ENCODE measurements at places on chromosomes 1 and 21. TPM values are rescaled to one million over a fixed set of nuclear protein-coding genes. Genes with fewer than 3 reads are reported as not detected.
A peak's percentile ranks its signal among the peaks of the same experiment; 100 is the strongest.

DNA sequence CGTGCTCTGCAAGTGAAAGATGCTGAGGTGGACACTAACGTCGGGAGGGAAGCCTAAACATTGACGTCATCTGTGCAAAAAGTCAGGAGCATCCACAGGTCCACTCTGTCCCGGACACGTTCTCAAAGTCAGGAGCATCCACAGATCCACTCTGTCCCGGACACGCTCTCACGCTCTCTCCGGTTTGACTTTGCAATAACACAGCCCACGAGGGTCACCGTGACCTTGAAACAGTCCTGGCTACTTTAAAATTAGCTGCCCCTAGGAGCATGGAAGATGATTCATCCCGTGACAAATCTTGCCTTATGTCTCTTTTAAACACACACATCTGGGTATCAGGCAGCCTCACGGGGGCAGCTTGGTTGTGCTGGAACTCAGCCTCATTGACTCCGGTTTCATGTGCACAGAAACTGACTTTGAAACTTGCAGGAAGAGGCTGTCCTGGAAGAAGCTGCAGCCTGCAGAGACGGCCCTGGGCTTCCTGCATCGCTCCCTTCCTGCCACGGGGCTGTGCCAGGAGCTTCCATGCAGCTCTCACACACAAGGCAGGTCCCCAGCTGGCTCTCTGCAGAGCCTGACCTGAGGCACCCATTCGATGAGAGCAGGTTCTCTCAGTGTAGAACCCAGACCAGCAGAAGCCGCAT is 18.1 kb upstream of the COL18A1 start:
- peak overlapping the region; percentile 86 for H3K27ac ChIP-seq
- no peaks in the 10 kb centered on the region for H3K36me3 ChIP-seq
- H3K4me1 ChIP-seq: peaks cover 24% of the 10 kb centered on the region
- peaks cover 4% of the 10 kb centered on the region for H3K27me3 ChIP-seq

- H3K36me3 ChIP-seq: no peaks in the 10 kb centered on the region
- no peaks in the 10 kb centered on the region for H3K4me1 ChIP-seq
- H3K27ac ChIP-seq: no peak overlapping the region
Observed at GRCh38 chr1:68959461-68960030, 462.7 kb upstream of the DEPDC1 start.

DNA sequence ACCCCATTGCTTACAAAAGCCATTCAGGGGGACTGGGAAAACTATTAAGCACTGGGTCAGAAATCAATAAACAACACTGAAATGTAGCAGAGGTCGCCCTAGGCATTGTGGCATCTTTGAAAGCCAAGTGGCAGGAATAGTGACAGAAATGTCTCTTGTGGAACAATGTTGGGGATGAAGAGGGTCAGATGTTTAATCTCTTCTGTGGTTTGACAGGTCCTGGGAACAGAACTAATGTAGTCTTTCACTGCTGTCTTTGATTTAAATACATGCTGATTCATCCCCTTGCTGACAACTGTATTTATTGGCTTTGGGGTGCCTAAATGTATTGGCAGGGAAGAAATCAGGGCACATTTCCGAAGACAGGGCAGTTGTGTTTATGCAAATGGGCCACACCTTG is 194.8 kb downstream of the ATG4C start:
- no peak overlapping the region for H3K4me3 ChIP-seq
- no peaks in the 10 kb centered on the region for H3K36me3 ChIP-seq
- H3K4me1 ChIP-seq: no peaks in the 10 kb centered on the region
- no peak overlapping the region for H3K27ac ChIP-seq
- H3K27me3 ChIP-seq: peaks cover 7% of the 10 kb centered on the region
- no peak for DNase-seq

Gene LEFTY1
- not detected for total RNA-seq

DNA sequence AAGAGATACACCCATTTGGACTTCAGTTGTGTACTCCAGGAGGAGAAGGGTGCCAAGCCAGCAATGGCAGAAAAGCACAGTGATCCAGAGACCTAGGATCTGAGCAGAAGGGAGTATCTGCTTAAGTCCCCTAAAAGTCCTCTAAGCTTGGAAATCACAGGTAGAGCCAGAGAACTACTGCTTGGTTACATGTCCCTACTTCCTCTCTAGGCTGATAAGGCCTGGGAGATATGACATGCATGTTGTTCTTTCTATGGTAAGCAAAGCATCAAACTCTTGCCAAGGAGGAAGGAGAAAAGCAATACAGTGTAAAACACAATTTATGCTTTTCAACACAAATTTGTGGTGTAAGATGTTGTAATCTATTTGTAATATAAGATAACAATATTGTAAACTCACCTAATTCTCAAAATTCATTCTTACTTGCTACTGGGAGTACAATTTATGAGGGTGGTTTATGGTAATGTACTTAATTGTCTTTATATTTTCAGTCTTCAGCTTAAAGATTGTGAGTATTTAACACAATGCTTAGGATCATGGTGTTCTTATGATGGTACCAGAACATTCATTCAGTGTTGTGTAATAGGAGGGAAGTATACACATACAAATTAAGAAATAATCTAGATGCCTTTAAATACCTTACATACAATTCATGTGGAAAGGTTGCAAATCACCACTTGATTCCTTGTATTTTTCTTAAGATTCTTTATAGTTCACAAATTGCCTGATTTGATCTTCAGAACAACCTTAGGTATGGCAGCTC is 49.1 kb upstream of the GNG12 start:
- no peak for DNase-seq
- H3K4me1 ChIP-seq: peaks cover 71% of the 10 kb centered on the region
- no peaks in the 10 kb centered on the region for H3K36me3 ChIP-seq
- peak overlapping the region; percentile 93 for H3K27ac ChIP-seq
- H3K4me3 ChIP-seq: no peak overlapping the region
- peaks cover 4% of the 10 kb centered on the region for H3K27me3 ChIP-seq

DNA sequence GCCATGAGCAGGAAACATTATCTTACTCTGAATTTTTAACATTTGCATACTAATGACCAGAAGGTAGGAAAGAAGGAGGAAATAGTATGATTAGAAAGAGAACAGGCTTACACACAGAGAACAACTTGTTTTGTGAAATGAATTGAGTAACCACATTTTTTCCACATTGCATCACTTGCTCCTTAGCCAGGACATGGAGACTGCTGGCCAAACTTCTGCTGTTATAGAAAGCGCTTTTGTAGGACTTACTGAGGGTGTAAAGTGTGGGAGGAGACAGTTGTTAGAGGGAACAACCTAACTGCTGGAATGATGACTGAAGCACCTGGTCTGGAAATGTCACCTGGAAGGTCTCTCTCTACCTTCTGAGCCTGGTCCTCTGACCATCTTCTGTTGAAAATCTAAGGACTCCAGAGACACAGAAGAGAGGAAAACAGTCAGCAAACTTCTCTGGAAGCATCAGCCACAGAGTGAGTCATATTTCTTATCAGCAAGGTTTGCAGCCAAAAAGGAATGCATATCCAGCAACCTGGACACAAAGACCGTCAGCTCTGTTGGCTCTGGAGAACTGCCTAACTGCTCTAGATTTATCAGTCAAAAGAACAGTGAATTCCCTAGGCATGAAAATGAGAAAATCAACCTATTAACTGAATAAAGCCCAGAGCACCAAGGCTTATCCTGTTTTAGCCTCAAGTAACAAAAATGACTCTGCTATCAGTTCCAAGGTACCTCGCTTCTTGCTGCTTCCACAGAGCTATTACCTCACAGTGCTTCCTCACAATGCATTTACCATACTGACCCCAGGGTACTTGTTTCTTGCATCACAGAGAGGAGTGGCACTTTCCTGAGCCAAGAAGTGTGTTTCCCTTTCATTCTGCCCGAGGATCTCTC is 88.0 kb upstream of the SLFNL1 start:
- H3K4me3 ChIP-seq: peak overlapping the region; percentile 71
- peaks cover 37% of the 10 kb centered on the region for H3K4me1 ChIP-seq
- H3K27me3 ChIP-seq: no peaks in the 10 kb centered on the region
- H3K36me3 ChIP-seq: peaks cover 9% of the 10 kb centered on the region
- peak; percentile 86 for DNase-seq
- peak overlapping the region; percentile 92 for H3K27ac ChIP-seq

- H3K36me3 ChIP-seq: no peaks in the 10 kb centered on the region
- no peak overlapping the region for H3K27ac ChIP-seq
- DNase-seq: no peak
- no peak overlapping the region for H3K4me3 ChIP-seq
Observed at GRCh38 chr21:34705011-34705410, 36.2 kb downstream of the CLIC6 start.

Gene WDR64
- total RNA-seq: not detected

DNA sequence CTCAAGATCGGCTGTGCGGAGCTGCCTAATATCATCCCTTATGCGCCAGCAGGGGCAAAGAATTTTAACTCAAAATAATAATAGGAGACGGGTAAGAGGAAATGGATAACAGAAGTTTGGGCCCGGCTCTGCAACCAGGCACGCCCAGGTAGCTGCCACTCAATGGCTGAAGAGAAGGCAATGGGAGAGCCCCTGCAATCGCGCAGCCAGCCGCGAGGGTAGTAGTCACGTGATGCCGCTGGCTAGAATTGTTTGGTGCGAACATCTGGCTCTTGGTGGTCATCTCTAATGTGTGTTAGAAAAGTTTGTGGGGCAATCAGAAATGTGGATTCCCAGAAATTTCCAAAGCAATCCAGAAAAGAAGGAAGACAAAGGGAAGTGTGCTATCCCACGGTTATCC is 12.3 kb downstream of the BARHL2 start:
- no peak overlapping the region for H3K4me3 ChIP-seq
- H3K27ac ChIP-seq: no peak overlapping the region
- no peaks in the 10 kb centered on the region for H3K4me1 ChIP-seq
- no peaks in the 10 kb centered on the region for H3K36me3 ChIP-seq

DNA sequence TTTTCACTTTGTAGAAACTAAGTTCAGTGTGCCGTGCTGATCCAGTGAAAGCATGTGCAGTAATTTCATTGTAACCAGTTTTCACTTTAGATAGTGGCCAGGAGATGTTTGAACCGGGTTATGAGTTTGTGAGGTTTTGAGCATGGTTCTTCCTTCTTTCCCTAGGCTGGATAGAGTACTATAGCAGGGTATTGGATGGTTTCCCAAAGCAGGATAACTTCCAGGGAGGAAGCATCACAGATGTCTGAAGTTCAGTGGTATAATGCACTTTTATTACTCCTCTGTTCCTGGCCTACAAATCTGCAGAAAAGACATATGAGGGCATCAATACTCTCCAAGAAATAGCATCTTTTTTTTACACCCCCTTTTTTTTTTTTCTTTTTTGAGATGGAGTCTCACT is 823.1 kb downstream of the USP25 start:
- no peak for DNase-seq
- no peak overlapping the region for H3K27ac ChIP-seq
- peaks cover 22% of the 10 kb centered on the region for H3K4me1 ChIP-seq
- peaks cover 2% of the 10 kb centered on the region for H3K27me3 ChIP-seq
- H3K4me3 ChIP-seq: no peak overlapping the region

- H3K36me3 ChIP-seq: peaks cover 7% of the 10 kb centered on the region
- H3K4me3 ChIP-seq: no peak overlapping the region
- no peaks in the 10 kb centered on the region for H3K27me3 ChIP-seq
- DNase-seq: no peak
Observed at GRCh38 chr1:162970021-162970420, 99.1 kb upstream of the RGS4 start.

- no peak overlapping the region for H3K27ac ChIP-seq
- H3K4me1 ChIP-seq: no peaks in the 10 kb centered on the region
- DNase-seq: no peak
- H3K27me3 ChIP-seq: peaks cover 11% of the 10 kb centered on the region
- no peaks in the 10 kb centered on the region for H3K36me3 ChIP-seq
Observed at GRCh38 chr1:75618382-75618781, 7.5 kb upstream of the SLC44A5 start.

Gene TNFSF18
- total RNA-seq: 0.23 TPM

Gene HAO2
- total RNA-seq: not detected

GRCh38 chr1:149884433-149885338 is 14.7 kb upstream of the BOLA1 start:
- no peak for DNase-seq
- no peak overlapping the region for H3K27ac ChIP-seq
- no peaks in the 10 kb centered on the region for H3K4me1 ChIP-seq
- no peak overlapping the region for H3K4me3 ChIP-seq

- no peak overlapping the region for H3K27ac ChIP-seq
- H3K36me3 ChIP-seq: peaks cover 6% of the 10 kb centered on the region
- H3K27me3 ChIP-seq: peaks cover 4% of the 10 kb centered on the region
Observed at GRCh38 chr1:28193701-28194161, 17.2 kb upstream of the PTAFR start.

Gene MYOM3
- total RNA-seq: 0.05 TPM

- no peak for DNase-seq
- no peak overlapping the region for H3K27ac ChIP-seq
- peaks cover 38% of the 10 kb centered on the region for H3K36me3 ChIP-seq
- H3K4me3 ChIP-seq: no peak overlapping the region
- H3K4me1 ChIP-seq: no peaks in the 10 kb centered on the region
- H3K27me3 ChIP-seq: no peaks in the 10 kb centered on the region
Observed at GRCh38 chr1:15064217-15064929, 89.2 kb upstream of the TMEM51 start.

DNA sequence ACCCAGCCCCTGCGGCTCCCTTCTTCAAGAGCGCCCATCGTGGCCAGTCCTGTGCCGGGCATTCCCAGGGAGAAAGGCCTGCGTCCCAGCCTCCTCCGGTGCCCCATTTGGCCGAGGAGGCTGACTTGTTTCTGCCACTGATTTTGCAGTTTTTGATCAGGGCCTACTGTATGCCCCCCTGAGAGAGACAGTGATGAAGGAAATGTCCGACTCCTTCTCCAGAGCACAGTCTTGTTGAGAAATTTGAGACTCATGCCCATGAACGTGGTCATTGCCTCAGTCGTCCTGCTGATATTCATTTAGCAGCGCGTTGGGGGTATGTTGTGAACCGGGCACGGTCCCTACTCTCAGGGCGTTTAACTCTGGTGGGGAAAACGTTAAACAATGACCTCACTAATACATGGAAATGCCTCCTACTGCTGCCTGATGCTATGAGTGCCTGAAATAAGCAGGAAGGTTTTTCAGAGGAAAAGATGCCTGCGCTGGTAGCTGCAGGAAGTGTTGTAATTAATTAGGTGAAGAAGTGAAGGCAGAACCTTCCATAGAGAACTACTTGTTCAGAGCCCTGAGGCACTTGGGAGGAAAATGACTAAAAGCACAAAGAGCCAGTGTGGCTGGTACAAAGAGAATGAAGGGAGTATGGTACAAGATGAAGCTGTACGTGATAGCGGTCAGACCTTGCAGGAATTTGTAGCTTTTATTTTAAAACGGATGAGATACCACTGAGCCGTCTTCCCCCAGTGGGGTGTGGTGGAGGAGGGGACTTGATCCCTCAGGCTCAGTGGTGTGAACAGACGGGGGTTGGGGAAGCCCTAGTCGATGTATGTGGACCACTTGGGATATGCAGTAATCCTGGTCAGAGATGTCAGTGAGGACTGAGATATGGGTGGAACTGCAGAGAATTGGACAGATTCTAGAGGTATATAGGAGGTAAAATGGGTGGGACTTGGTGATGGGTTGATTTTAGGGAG is 730 bp downstream of the ZCCHC17 start:
- peaks cover 6% of the 10 kb centered on the region for H3K36me3 ChIP-seq
- H3K4me1 ChIP-seq: peaks cover 4% of the 10 kb centered on the region
- peaks cover 3% of the 10 kb centered on the region for H3K27me3 ChIP-seq
- H3K4me3 ChIP-seq: no peak overlapping the region

DNA sequence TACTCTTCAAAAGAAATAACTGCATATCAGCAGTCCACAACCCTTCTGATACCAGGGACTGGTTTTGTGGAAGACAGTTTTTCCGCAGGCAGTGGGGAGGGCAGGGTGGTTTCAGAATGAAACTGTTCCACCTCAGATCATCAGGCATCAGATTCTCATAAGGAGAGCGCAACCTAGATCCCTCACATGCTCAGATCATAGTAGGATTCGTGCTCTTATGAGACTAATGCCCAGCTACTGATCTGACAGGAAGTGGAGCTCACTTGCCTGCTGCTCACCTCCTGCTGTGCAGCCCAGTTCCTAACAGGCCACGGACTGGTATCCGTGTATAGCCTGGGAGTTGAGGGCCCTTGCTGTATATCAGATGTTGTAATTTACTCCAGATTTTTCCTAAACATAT is 11.5 kb downstream of the RO60 start:
- H3K4me1 ChIP-seq: peaks cover 5% of the 10 kb centered on the region
- no peak overlapping the region for H3K4me3 ChIP-seq
- H3K27ac ChIP-seq: no peak overlapping the region
- H3K36me3 ChIP-seq: peaks cover 18% of the 10 kb centered on the region

Gene NES
- 120 TPM for total RNA-seq
